Stimulated activated CD8-positive, alpha-beta memory T cell treated with anti-CD3 and anti-CD28 coated beads, Interleukin-4, amount 100 ng/mL, for 24 hours (primary cell): ENCODE measurements at places on chromosomes 1 and 21.

- no peak for DNase-seq
These were observed 91.6 kb upstream of the RUNX3 start for GRCh38 chr1:25021591-25022215.

GRCh38 chr1:110875216-110875731 lies 2.3 kb downstream of the CD53 start:
- peak; percentile 20 for DNase-seq

- no peak for DNase-seq
These were observed 5.2 kb downstream of the CYB561D1 start for GRCh38 chr1:109499081-109499480.

GRCh38 chr1:180229483-180230415 lies at the start of gene LHX4:
TSS of gene LHX4 (plus strand) at chr1:180230264. CDS start at chr1:180230530, 266 bp downstream.
- no peak for DNase-seq

GRCh38 chr1:70210820-70211219 lies 5.4 kb upstream of the LRRC40 start:
- DNase-seq = no peak

DNA sequence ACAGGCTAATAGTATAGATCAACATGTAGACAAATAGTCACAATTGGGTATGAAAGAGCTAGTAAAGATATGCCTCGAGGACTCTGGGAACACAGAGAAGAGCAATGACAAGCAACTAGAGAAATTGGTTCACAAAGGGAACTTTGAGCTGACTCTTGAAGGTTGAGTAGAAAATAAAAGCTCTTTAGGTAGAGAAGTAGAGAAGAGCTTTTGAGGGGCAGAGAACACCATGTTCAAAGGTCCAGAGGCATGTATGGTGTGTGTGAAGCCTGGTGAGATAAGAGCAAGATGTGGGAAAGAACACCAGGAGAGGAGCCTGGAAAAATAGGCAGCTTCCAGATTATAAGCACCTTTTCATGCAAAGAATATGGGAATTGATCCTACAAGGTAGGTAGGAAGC lies 109.7 kb upstream of the MAGI3 start:
- DNase-seq = no peak

GRCh38 chr21:39715804-39716397 lies 29.1 kb upstream of the IGSF5 start:
- DNase-seq = peak; percentile 14

- DNase-seq = no peak
These were observed 124.7 kb downstream of the TYW3 start for GRCh38 chr1:74857676-74858075.

DNA sequence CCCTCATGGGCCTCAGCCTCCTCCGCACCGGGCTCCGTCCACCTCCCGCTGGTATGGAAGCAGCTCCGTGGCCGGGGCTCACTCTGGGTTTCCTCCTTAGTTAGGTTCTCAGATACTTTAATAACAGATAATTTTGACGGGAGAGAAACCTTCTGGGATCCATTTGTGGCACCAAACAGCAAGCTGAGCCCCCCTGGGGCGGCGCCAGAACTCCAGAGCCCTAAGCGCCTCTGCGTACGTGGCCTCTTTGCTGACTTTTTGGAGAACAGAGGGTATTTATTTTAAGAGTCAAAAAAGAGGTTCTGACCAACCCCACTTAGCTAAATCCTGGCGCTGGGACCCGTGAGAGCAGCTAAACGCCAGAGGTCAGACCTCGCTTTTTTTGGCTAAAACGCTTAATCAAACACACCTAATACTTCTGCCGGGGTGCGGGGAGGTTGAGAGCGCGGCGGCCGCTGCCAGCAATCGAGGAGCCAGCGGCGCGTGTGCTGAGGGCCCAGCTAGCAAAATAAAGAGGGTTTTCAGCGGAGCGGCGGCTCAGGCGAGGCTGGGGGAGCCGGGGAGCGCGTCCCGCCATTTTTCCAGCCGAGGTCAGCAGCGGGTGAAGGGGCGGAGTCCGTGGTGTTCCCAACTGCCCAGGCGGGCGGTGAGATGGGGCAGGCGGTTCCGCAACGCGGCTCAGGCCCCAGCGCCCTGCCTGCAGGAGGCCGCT lies 171.7 kb downstream of the PRDM16 start:
- no peak for DNase-seq

GRCh38 chr1:88684482-88685258 lies 597 bp downstream of the PKN2 start:
- DNase-seq = peak; percentile 51

DNA sequence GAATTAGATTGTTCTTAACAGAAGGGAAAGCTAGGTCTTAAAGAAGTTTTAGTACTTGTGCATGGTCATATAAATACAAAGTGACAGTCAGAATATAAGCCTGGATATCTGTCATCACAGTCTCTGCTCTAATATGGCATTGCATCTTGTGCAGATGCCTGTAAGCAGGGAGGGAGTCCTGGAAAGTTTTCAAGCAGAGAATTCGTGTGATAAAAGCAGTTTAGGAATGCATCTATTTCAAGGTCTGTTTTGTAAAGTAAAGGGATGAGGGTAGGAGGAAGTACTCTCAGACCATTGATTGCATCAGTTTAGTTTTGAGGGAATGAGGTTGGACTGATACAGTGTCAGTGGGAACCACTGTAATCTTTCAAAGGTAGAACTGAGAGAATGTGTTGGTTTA lies 30.6 kb downstream of the IARS2 start:
- no peak for DNase-seq

- no peak for DNase-seq
These were observed 37.8 kb downstream of the PYHIN1 start for GRCh38 chr1:158969166-158969565.

DNA sequence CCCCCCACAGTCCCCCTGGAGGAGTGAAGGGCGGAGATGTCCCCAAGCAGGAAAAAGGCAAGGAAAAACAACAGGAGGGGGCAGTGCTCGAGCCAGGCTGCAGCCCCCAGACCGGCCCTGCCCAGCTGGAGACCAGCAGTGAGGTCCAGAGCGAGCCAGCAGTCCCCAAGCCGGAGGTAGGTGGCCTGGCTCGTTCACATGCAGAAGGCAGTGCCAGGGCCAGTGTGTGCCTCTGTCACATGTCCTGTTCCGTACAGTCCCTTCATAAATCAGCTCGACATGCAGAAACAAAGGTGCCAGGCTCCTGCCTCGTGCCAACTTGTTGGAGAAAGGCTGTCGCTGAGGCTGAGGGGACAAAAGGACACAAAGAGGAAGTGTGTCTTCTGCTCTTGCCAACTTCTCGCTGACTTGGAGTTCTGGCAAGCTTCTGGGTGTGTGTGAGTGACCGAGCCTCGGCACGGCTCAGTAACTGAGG lies 24.1 kb upstream of the MPZL1 start:
- DNase-seq = no peak

DNA sequence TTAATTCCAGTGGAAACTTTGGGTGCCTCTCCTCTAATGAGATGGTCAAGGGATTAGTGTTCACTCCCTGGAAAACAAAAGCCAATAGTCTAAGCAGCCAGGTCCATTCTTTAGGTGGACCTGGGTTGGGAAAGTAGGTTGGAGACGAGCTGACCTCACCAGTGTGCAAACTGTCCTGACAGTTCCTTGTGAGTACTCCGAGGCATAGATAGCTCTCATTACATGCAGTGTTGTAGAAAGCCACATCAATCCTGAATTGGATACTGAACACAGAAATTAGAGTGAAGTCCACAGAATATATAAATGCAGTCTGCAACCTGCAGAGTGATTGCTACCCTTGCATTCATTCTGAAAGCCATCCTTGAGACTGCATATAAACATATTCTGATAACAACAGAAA lies 675.1 kb upstream of the CXADR start:
- no peak for DNase-seq

DNA sequence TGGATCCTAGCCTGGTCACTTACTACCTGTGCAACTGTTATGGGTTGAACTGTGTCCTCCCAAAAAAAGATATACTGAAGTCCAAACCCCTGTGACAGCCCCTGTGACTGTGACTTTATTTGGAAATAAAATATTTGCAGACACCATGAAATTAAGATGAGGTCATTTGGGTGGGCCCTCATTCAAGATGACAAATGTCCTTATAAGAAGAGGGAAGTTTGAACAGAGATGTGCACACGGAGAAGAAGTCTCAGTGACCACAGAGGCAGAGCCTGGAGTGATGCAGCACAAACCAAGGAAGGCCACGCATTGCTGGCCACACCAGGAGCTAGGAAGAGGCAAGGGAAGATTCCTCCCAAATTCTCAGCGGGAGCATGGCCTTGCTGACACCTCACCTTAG lies 249.7 kb upstream of the RUNX1 start:
- no peak for DNase-seq

GRCh38 chr21:29938776-29939103 lies 1.1 kb downstream of the GRIK1 start:
- DNase-seq = no peak

- DNase-seq = no peak
These were observed 49.4 kb downstream of the FRRS1 start for GRCh38 chr1:99717005-99717404.

GRCh38 chr1:44380666-44381177 lies 24.3 kb upstream of the RNF220 start:
- DNase-seq = no peak

GRCh38 chr1:8025671-8026144 lies 401 bp downstream of the ERRFI1 start:
- no peak for DNase-seq

GRCh38 chr1:222815440-222815765 lies 564 bp downstream of the DISP1 start:
- DNase-seq = no peak

- no peak for DNase-seq
These were observed 105.4 kb downstream of the MAP3K21 start for GRCh38 chr1:233432916-233433315.

DNA sequence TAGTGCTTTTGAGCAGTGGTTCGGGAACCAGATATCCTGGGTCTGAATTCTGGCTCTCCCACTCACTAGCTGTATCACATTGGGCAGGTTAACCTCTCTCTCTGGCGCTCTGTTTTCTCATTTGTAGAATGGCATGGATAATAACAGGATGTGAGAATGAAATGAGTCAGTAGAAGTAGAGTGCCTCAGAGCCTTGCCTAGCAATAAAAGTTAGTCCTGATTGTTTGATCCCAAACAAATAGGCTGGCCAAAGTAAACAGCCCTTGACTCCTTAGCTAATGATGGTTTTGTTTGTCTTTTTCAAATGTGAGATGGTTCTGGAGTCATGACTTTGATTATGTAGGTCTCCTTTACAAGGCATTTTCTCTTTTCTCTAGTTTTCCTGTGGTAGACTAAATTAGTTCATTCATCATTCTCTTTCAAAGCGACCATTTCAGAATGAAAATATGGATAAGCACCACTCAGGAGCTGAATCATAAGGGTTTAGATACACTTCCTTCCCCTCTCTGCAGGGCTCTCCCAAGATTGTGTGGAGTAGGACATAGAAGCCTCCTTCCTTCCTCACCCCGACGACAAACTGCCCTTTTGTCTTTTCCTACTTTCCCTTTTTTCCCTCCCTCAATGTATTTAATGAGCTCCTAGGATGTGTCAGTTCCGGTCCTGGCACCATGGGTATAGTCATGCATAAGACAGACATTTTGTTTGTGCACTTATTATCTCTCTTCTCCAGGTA lies 23.1 kb downstream of the KIAA0040 start:
- no peak for DNase-seq

DNA sequence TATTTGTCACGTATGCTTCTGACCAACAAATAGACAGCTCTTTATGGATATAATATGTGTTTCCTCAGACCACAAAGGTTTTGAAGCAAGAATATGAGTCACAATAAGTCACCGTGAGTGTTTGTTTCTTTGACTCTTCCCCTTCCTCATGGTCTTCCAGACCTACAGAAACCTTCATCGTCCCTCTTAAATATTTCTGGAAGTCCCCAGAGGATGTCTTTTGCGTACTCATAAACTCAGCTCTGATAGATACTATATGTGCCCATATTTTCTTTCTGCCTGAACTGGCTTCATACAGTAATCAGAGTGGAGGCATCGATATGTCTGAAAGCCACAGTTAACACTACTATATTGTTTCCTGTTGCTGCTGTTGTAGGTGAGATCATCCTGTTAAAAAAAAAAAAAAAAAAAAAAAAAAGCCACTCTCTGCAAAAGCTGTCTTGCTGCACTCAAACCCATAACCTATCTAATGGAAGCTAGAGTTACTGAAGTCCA lies 38.4 kb downstream of the ADAMTS1 start:
- no peak for DNase-seq

GRCh38 chr1:200749090-200749489 lies 10.4 kb downstream of the CAMSAP2 start:
- DNase-seq = no peak

DNA sequence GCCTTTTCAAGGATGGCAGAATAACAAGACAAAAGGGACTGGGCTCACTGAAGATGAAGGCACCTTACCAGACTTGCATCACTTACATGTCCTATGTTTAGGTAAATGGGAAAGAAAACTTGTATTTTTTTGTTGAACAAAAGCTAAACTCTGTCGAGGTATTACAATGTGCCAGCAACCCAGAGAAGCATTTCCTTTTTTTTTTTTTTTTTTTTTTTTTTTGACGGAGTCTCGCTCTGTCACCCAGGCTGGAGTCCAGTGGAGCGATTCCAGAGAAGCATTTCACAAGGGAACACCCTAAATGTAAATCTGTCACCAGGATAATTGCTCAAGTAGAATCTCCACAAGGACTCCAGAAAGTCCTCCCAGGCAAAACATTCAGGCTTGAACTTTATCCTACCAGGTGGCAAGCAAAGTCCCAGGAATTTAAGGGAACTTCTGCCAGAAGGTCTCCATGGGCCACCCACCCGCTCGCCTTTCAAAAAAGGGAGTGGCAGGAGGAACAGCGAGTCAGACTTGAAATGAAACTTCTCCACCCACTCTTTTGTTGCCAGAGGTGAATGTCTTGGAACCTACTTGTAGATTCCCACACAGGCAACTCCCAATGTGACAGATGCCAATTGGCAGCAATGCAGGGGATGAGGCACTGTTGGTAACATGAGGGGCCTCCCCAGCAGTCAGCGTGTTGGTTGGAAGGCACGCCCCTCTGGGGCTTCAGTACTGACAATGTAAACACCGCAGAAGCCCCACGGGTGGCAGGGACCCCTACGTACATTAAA lies 125.0 kb downstream of the TIAM1 start:
- DNase-seq = no peak

GRCh38 chr1:47280142-47280541 lies 33.8 kb downstream of the STIL start:
- no peak for DNase-seq

DNA sequence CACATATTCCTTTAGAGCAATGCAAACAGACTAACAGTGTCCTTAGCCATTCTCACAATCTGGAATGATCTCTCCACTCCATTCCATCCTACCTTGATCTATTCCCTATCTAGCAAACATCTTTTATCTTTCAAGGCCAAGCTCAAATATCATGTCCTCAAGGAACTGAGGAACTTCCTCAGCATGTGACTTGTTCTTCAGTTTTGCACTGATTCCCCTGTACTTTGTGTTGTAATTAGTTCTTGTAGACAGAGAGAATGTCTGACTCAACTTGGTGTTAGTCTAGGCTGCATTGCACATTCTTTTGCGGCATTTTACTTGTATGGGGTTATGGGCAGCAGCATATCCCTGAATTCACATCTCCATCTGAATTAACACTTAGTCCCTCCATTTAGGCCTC lies 31.5 kb upstream of the GJA5 start:
- DNase-seq = no peak

GRCh38 chr1:41259221-41259620 lies 17.1 kb upstream of the SCMH1 start:
- DNase-seq = no peak

GRCh38 chr1:81111818-81112217 lies 688.9 kb upstream of the ADGRL2 start:
- DNase-seq = no peak

GRCh38 chr1:9062021-9062471 lies 7.4 kb downstream of the SLC2A5 start:
- DNase-seq = no peak

- no peak for DNase-seq
These were observed 47.3 kb downstream of the EIF4G3 start for GRCh38 chr1:21129407-21129806.
